NCI-H748 treated with DMSO at 0.1 percent for 48 hours (cell line): ENCODE measurements at places on chromosomes 5 and 9.

DNA sequence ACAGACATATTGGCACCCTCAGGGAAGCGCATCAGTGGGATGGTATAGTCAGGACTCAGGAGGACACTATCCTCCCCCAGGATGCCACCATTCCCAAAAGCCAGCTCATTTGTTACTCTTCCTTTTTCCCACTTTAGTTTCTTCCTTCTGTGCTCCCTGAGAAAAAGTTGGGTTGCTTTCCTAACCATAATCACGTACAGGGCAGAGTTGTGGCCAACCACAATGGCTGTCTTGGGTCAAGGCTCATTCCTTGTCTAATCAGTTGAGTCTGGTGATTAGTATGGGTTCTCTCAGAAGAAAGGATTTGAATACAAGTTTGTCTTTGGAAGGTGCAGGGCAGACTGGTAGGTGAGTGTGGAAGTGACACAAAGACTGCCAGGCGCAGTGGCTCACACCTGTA is 26.6 kb upstream of the ATP6V1G1 start:
- no peak for DNase-seq

DNA sequence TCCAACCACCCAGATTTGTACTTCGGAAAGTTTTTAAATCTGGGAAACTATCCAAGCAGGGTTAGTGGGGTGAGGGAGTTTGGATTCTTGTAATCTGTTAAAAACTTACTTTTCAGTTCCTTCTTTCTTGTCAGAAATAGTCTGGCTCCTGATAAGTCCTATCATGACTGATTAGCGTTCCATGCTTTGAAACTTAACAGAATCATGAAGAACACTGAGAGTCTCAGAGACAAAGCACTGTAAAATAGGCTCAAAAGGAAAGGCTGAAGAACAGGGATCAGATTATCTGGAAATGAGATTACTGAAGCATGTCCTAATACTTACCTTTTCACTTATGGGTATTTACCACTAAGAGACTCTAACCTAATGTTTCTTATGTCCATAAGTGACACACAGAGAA is 242.5 kb downstream of the ARRDC3 start:
- DNase-seq: no peak

DNA sequence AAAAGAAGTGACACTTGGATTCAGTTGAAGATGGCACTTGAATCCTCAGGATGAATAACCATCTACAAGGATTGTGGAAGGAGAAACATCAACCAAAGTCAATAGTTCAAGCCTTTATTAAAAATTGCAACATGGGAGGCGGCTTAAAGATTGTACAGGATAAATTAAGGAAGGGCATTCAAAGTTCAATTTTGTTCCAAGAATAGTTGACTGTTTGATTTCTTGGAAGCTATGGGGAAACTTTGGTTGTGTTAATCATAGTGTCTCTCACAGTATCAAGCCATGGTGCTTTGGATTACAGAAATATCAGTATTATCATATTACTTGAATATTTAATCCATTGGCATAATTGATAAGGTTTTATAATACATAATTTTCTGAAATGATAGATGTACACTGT is 1844.3 kb downstream of the MAT2B start:
- DNase-seq: no peak

DNA sequence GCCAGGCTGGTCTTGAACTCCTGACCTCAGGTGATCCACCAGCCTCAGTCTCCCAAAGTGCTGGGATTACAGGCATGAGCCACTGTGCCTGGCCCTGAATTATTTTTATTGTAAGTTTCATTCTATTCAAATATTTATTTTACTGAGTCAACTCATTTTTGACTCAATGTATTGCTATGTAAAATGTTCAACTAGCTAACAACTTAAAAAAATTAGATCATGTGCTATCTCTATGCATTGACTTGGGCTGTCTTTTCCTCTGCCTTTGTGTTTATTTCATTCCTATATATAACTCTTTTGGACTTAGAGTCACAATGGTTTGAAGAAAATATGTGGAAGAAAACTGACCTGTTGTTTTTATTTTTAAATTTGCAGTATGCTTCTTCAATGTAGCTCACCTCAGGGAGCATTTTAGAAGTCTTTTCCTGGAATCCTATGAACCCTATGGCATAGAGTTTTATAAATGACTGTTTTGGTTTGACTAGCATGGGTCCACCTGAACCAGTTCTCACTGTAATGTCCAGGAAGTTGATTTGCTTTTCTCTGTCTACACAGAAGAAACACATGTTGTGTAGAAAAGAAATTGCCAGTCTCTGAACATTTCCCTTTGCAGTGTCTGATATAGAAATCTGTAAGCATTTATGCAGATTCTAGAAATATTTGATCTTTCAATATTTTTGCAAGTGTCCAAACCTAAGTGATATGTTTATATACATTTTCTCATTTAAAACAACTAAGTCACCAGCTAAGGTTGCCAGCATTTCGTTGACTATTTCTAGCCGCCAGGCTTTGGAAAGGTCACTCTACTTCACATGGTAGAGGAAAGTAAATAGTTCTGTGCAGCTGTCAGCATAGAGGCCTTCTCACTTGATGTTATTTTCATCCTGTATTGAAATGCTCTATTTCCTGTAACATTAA is 138.8 kb downstream of the PCSK1 start:
- no peak for DNase-seq

- no peak for DNase-seq
These were observed 8.7 kb upstream of the CARNMT1 start for GRCh38 chr9:75036793-75037192.

GRCh38 chr5:140611020-140611521 is 21.9 kb downstream of the CD14 start:
- DNase-seq: no peak

DNA sequence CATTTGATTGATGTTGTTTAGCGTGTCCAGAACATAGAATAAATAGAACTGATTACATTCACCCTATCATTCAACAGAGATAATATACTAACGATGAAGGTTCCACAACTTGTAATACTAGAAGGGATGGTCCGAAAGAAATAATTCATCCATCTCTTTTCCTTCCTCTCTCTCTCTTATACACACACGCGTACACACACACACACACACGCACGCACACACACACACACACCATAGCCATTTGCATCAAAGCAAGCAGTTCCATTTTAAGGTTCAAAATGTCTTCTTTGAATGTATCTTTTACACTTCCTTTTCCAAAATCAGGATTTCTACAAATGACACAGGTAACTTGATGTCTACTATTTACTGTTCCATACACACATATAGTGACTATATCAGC is 887 bp downstream of the GDA start:
- no peak for DNase-seq

- DNase-seq: no peak
These were observed 375.6 kb upstream of the CLINT1 start for GRCh38 chr5:158234323-158235158.

DNA sequence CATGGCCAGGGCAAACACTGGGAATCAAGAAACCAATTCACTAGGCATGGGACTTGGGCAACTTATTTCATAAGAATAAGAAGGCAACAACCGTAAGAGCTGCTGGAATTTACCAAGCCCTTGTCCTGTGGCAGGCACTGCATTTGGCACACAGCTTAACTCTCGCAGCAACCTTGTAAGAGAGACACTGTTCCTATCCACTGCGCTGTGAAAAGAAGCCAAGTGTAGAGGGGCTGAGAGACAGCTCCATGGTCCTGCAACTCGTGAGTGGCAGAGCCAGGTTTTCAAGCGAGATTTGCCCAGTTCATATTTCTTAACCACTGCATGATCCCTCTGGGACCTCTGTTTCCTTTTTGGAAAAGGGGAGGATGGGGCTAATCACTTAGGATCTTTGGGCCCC is 129.3 kb upstream of the STC2 start:
- DNase-seq: no peak

DNA sequence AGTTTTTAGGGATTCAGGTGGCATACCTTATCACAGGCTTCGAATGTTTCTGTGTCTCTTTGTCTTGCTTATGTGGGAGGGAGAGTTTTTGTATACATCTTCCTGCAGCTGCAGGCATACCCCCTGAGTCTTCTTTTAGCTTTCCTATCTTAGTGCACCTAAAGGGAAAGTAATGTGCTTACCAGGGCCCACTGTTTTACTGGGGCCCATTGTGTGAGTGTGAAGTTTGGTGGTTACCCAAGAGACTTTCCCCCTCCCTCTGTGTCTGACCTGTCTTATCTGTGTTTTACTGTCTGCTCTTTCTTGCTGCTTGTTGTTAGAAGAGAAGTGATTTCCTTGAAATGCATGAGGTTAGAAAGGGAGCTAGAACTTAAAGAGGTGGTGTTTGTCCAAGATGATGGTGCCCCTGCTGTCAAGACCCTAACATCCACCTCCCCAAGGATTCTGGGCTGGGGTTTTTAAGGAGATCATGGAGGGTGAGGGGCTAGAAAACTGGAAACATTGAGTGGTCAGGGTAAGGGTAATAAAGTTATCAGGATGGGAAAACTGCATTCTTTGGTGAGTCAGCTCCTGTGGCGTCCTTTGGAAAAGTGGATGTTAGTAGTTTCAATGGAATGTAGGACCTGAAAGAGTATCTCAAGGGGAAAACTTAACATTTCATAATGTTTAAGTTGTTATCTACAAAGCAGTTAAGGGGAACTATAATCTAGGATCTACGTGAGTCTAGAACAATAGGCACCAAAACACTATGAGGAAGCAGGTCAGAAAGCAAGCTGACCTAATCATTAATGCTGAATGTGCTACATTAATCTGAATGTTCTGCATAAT is 583.5 kb upstream of the TUSC1 start:
- DNase-seq: no peak

GRCh38 chr9:34591248-34591916 is 1.9 kb upstream of the CNTFR start:
- peak; percentile 29 for DNase-seq

DNA sequence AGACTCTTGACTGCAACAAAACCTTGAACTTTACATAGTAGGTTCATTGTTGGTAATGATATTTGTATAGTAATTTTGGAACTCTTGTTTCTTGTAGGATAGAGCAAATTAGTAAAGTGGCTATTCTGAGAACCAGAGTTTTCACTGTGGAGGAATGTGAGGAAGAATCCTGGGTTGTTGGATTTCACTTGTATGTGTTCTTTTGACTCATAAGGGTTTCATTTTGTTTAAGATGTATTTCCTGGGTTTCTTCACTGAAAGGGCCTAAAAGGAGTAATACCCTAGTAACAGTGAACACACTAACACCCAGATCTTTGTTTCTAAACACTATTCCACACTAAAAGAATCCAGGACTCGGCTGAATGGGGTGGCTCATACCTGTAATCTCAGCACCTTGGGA is 20.1 kb downstream of the TTC1 start:
- no peak for DNase-seq

- DNase-seq: no peak
These were observed 213.1 kb upstream of the ACO1 start for GRCh38 chr9:32171339-32171738.

GRCh38 chr5:72836810-72837209 is 20.3 kb downstream of the TNPO1 start:
- no peak for DNase-seq

- no peak for DNase-seq
These were observed 28.1 kb downstream of the NIPBL start for GRCh38 chr5:36904677-36905076.

DNA sequence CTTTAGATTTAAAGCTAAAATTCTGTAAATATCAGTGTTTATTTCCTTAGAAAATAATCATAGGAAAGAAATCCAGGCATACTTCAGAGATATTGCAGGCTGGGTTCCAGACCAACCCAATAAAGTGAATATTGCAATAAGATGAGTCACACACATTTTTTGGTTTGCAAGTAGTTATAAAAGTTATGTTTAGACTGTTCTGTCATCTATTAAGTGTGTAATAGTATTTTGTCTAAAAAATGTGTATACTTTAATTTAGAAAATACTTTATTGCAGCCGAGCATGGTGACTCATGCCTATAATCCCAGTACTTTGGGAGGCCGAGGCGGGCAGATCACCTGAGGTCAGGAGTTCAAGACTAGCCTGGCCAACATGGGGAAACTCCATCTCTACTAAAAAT is 6.9 kb upstream of the RIC1 start:
- no peak for DNase-seq

- DNase-seq: no peak
These were observed 22.5 kb downstream of the ACOT12 start for GRCh38 chr5:81371354-81371876.

GRCh38 chr5:137606401-137606800 is 107.3 kb upstream of the SPOCK1 start:
- DNase-seq: no peak

DNA sequence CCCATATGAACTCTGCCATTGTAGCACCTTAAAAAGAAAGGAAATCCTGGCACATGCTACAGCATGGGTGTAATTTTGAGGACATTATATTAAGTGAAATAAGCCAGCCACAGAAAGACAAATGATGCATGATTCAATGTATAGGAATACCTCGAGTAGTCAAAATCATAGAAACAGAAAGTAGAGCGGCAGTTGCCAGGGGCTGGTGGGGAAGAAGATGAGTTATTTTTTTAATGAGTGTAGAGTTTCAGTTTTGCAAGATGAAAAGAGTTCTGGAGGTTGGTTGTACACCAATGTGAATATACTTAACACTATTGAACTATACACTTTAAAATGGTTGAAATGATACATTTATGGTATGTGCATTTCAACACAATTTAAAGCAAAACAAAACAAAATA is 133.0 kb downstream of the ZDHHC21 start:
- no peak for DNase-seq

DNA sequence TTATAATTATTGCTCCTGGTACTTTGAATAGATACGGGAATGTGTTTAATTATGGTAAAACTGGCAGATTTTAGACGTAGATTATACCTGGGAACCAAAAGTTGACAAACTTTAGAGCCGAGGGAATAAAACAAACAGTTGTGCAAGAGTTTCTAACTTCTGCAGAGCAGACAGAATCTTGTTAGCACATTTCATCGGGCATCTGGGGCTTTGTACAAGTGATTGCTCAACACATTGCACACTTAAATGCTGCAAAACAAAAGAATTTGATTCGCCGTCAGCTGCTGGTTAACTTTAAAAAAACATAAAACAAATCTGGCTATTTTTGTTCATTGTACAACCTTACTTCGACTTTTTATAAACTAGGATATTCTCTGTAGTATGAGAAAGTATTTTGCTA is 398.1 kb downstream of the MAN2A1 start:
- no peak for DNase-seq

- DNase-seq: no peak
These were observed 48.1 kb downstream of the ITGA2 start for GRCh38 chr5:53037141-53037859.

DNA sequence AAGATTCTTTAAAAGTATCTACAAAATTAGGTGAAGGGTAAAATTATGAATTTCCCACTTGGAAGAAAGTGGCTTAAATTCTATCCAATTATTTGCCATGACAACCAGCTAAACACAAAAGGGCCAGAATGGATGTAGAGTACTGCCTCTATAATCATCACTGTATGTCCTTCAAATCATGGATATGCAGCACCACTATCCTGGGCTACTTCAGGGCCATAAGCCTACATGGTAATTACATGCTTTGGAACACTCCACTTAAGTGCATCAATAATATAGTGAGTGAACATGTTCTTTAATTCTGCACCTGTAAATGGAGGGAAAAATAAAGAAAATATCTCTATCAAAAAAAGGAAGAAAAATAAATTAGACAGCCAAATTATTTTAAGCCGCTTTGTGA is 575.2 kb downstream of the ISL1 start:
- peak; percentile 72 for DNase-seq
